Stimulated activated memory B cell treated with anti-CD40 and anti-IgM and Interleukin-4, amounts not matched to agents 10 μg/mL and 1 μg/mL and 100 μg/mL, for 72 hours (primary cell): ENCODE measurements at places on chromosomes 5 and 9.
A peak's percentile ranks its signal among the peaks of the same experiment; 100 is the strongest.

DNA sequence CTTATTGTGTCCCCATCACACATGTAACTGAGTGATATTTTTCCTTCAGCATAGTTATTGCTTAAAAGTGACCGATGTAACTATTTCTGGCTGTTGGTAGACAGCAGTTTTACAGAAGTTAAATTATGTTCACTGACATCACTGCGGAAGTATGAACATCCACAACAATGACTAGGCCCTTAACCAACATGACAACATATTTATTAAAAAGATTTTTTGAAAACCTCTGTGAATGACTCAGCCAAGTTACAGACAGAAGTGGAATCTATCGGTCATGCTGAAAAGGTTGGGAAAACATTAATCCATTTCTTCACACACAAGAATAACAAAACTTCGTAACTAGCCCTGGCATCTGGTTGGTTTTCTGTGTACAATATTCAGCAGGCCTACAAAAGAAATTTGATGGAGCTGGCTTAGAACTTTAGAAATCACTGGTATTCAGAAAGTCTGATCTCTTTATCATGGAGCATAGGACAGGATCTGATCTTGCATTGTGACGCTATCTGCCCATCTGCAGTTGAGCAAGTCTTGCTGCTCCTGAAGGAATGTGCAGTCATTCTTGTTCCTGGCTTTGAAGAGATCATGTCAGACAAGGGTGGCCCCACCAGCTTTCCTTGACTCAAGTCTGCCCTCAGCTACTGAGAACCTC is 6.5 kb downstream of the GLIS3 start:
- no peak for ATAC-seq

DNA sequence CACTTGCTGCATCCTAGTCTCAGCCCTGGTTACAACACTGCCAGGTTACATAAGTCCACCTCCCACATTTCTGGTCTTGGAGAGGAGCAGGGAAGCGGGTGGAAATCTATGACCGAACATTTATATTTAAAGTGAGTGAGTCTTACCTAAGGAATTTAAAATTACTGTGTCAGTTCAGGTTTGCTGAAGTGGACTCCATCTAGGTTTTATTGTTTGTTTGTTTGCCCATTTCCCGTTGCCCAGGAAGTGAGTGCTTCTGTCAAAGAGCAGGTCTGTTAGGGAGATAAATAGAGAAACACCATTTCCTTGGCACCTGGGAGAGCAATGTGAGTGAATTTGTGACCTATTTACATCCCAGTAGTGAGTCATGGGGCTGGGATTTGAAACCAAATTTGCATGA is 179.5 kb downstream of the KIF4B start:
- no peak for ATAC-seq

GRCh38 chr5:25418319-25418859 is 773.6 kb upstream of the CDH10 start:
- ATAC-seq = no peak

DNA sequence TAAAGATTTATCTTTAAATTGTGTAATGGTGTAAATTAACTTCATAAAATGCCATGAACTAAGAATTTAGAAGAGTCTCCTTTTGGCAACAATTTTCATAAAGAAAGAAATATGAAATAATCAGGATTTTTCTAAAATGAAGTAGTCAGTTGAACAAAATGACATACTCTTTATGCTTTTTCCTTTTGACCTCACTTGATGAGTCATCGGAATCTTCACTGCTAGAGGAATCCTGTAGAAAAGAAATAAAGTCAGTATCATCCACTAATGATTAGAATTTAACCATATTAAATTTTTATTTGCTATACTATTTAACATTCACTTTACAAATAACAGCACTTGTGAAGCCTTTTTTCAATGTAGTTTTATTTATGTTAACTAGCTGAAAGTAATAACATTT is 26.1 kb downstream of the CHD1 start:
- ATAC-seq = no peak

DNA sequence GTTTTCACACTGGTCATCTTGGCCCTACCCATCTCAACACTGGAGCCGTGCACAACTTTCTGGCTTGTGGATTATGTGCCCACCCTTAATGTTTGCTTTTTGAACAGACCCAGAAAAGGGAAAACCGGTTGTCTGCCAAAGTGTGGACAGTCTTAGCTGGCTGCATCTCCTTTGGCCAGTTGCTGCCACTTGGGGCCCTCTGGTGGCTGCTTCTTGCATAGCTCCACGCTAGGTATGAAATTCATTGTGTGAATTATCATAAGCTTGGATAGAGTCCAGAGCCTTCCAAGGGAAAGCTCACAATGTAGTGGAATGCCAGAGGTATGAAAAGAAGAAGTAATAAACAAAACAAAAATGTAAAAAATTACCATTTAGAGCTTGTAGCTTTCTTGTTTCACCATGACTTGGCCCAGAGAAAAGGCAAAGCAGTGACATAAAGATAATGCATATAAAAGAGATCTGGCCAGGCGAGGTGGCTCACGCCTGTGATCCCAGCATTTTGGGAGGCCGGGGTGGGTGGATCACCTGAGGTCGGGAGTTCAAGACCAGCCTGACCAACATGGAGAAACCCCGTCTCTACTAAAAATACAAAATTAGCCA is 12.5 kb upstream of the SLC36A3 start:
- ATAC-seq = peak; percentile 76

- ATAC-seq = no peak
Measured at GRCh38 chr9:95465115-95465514, 51.7 kb downstream of the PTCH1 start.

DNA sequence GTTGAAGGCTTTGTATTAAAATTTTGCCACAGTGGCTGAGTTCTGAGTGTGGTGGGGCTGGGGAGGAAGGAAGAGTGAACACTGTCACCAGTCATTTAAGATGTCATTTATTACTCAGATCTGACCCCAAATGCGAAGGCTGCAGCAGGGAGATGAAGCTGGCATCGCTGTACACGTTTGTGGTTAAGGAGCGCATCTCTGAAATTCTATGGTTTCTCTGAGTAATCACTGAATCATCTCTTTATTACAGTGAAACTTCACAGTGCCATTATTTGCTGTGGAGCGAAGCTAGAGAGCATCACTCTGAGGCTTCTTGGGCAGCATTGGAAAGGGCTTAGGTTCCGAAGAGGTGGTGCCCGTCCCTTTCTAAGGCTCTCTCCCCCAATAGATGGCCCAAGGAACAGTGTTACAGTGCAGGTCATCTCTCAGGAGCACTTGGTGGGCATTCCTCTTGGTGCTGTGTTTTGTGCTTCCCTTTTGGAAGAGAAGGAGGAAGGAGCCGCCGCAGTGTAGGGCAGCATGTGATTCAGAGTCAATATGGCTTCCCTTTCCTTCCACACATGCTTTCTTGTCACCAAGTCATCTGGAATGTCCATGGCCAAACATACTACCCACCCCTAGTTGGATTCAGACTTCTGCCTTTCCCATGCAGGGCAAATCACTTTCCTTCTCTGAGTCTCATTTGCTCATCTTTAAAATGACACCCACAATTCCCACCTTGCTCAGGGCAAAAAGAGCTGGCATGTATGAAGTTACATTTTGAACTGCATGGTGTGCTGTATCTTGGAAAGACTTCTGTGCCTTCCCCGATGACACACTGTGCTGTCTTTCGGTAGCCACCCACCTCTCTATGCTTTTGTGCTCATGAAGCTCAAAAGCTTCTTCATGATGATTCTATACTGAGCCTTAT is 9.3 kb upstream of the TEX48 start:
- peak; percentile 97 for ATAC-seq

DNA sequence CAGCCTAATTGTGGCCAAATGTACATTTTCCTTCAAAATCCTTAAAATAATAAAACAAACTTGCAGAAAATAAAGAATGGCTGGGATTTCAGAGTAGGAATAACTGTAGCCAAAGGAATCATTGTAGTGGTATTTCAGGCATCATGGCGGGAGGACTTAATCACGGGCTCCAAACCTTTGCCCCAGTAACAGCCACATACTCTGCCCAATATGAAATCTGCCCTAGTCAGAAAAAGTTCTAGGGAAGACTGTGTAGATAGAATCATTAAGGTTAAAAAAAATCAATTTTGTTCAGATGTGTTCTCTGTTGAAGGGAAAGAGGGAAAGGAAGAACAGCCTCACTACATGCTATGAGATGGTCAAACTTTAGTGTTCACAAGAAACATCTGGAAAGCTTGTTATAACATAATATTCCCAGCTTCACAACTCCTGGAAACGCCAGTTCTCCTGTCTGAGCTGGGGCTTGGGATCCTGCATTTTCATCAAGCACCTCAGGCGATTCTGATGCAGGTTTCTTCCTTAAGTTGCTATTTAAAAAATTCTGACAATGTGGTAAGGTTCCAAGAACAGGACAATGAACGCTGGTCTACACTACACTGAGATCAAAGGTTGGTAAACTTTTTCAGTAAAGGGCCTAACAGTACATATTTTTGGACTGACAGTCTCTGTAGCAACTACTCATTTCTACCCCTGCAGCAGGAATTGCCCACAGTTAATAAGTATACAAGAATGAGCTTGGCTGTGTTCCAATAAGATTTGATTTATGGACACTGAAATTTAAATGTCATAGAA is 87.9 kb downstream of the CEMIP2 start:
- no peak for ATAC-seq

- ATAC-seq = no peak
Measured at GRCh38 chr5:45252978-45253377, 443.2 kb downstream of the HCN1 start.

DNA sequence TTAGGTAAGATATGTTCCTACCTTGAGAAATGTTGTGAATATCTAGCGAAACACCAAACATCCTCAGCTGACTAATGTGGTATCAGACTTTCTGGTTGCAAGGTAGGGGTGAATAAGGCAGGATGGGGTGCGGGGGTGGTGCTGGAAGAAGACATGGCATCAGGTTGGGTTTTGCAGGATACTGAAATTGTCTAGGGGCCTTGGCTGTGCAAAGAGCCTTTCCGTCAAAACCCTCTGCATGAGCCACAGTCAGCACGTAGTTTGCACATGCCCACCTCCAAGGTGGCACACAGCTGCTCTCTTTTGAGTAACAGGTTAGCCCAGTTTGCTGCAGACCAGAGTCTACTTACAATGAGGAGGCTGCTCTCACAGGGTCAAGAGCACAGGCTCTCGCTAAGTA is 42.0 kb downstream of the SFXN1 start:
- no peak for ATAC-seq
